ENCODE measurements at places on chromosomes 4 and X.

GRCh38 chrX:119071381-119071780 is 1.4 kb upstream of the CT47C1 start:
- DNase-seq: no peak

GRCh38 chr4:57195622-57196021 is 85.4 kb upstream of the IGFBP7 start:
- no peak for DNase-seq

DNA sequence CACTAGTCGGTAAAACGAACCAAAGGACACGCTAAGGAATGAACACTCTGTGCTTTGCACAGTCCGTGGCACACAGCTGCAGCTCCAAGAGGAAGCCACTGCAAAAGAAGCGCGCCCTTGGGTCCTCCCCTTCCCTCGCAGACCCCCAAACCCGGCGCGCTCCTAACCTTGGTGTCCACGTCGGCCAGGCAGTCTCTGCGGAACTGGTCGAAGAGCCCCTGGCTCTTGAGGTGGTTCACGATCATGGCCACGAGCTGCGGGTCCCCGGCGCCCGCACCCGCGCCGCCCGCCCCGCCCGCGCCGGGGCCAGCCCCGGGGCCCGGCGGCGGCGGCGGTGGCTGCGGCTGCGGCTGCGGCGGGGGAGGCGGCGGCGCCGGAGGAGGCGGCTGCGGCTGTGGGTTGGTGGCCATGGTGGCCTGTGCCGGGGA is 333 bp downstream of the BOD1L1 start:
- DNase-seq: no peak

DNA sequence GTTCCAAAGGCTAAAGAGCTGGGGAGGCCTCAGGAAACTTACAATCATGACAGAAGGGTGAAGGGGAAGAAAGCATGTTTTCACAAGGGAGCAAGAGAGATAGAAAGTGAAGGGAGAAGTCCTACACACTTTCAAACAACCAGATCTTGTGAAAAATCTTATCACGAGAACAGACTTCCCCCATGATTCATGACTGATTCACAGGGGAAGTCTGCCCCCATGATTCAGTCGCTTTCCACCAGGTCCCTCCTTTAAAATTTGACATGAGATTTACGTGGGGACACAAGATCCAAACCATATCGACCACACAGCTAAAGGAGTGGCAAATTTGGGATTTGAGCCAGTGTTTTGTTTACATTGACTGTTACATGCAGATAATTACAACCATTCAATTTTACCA is 971.1 kb upstream of the HS3ST1 start:
- no peak for DNase-seq

- no peak for DNase-seq
Observed at GRCh38 chr4:33088713-33089112, 2368.5 kb downstream of the PCDH7 start.

DNA sequence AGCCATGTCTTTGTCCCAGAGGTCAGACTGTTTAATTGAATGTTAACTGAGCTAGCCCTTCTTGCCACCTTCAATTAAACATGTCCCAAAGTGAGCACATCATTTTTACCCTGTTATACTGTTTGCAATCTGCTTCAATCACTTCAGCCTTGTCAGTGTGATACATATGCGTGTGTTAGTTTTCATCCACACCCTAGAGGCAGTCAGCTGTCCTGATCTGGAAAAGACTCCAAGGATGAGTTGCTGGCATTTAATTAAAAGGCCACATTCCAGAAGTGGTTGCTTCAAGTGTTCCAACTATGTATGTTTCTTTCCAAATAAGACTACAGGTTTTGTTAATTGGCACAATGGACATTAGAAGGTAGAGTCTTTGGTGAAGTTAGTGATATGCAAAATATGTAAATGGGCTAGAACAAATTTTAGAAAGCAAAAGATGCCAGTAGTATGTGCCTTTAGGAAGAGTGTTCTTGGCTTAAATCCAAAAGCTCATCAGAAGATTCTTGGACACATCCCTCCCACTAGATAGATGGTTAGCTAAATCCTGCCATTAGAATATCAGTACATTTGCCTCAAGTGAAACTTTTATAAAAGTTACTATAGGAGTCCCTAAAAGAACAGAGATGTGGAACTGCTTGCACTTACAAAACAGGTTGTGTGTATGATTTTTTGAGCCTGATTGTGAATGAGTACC is 79.5 kb upstream of the SLIT2 start:
- no peak for DNase-seq

- DNase-seq: no peak
Observed at GRCh38 chr4:53067125-53067802, 205.1 kb downstream of the RASL11B start.

- no peak for DNase-seq
Observed at GRCh38 chr4:107183155-107183774, 147.2 kb upstream of the DKK2 start.

GRCh38 chr4:79177388-79177787 is 148.5 kb downstream of the NAA11 start:
- no peak for DNase-seq

GRCh38 chrX:111402344-111402743 is 9.6 kb downstream of the DCX start:
- DNase-seq: no peak

- DNase-seq: no peak
Observed at GRCh38 chr4:33628296-33628695, 2616.0 kb downstream of the ARAP2 start.

DNA sequence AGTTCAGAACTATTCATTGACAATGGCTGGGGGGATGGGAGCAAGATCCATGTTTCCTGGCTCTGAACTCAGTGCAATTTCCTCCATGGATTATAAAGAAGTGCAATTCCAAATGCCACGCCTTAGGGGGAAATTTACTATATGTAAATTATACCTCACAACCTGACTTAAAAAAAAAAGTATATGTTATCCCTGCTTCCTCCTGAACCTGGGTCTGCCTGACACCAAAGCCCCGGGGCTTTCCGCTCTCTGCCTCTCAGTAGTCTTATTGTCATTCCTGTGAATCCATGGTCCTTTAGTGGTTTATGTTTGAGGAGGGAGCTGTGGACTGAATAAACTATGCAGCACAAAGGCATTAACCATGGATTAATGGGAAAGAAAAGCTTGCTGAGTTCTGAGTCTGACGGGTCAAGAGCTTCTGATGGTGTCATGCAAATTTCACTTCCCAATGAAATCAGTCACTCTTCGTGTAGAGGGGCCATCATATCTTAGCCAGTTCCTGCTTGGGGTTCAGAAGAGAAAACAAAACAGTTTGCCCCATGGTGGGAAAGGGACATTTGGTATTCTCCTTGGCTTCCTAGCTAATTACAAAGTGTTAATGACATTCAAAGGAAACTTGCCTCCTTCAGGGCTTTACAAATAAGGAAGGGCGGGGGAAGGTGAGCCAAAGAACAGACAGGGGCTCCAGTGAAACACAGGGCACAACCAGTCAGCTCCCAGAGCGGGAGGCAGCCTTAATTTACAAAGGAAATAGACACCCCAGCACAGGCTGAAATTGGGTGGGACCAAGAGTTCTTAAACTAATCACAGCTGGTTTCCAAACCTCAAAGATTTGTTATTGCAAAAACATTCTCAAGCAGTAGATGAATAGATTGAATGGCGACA is 14.3 kb downstream of the FAM9C start:
- DNase-seq: no peak

GRCh38 chr4:8759987-8760386 is 111.7 kb downstream of the HMX1 start:
- DNase-seq: no peak

- DNase-seq: no peak
Observed at GRCh38 chr4:156948738-156949137, 22.9 kb downstream of the PDGFC start.

GRCh38 chrX:39492497-39493162 is 605.1 kb downstream of the BCOR start:
- no peak for DNase-seq

DNA sequence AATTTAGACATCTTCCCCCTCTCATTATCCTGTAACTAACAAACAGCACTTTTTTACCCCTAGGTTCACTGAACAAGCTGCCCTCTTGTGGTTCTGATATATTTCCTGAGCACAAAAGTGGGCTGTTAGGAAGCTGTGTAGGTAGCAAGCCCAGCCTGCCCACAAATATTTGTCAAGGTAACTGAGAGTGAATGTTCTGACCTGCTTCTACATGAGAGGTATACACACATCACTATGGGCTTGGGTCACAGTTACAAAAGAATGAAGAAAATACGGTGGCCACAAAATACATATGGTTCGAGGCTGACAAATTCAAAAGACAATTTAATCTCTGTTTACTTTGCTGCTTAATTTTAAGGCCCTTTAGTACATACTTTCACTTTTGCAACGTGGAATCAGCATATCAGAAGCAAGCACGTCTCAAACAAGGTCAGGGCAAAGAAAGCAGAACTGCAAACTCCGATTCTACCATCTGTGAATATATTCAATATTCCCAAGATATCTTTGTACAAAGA is 78.7 kb downstream of the RBM47 start:
- no peak for DNase-seq

DNA sequence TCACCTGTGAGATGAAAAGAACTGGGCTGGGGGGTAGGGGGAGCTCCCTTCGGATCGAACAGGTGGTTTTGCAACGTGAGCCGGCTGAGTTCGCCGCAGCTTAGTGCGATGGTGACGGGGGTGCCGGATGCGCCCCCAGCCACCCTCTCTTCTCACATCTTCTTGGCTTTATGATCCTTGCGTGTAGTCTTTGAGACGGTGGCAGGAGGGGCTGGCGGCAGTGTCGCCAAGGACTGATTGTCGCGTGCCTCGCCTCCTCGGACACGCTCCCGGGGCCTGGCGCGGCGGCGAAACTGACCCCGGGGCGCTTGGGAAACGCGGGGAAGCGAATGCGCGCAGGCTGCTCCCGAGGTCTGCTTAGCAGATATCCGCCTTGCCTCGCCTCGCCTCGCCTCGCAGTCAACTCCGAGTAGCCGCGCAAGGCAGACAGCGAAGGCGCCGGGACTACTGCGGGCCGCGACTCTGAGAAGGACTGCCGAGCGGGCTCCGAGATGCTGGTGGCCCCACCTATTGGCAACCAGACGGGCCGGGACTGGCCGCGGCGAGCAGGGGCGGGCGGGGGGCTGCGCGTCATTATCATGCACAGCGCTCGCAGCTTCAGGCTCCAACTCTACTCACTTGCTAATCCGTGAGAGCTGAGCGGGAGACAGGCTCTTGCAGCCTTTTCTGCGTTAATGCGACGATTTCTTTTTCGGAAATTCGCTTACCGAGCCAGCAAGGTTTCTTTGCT is 1.5 kb downstream of the GRID2 start:
- DNase-seq: no peak

GRCh38 chrX:107667426-107667825 is 39.1 kb downstream of the PRPS1 start:
- no peak for DNase-seq

GRCh38 chr4:170721812-170722373 is 632.1 kb upstream of the AADAT start:
- no peak for DNase-seq

GRCh38 chr4:179544496-179544895 is 2102.3 kb upstream of the AGA start:
- no peak for DNase-seq

GRCh38 chrX:42686296-42686695 is 91.7 kb downstream of the PPP1R2C start:
- DNase-seq: no peak

- no peak for DNase-seq
Observed at GRCh38 chrX:10828036-10828435, 207.7 kb upstream of the MID1 start.

DNA sequence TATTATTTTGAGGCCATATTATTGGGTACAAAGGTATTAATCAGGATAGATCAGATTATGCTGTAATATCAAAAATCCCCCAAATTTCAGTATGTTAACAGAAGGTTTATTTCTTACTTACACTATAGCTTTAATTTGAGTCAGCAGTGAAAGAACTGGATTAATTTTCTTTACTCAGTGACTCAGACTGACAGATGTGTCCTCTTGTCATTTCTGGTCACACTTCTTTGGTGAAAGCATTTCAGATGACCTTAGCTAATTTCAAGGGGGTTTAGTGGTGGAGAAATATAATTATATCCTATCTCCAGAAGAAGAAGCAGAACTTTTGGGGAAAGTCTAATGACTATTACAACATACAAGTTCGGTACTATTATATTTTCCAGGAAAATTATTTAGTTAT is 12.4 kb downstream of the DDIT4L start:
- no peak for DNase-seq

- no peak for DNase-seq
Observed at GRCh38 chrX:5113128-5113527, 1115.5 kb downstream of the NLGN4X start.

- no peak for DNase-seq
Observed at GRCh38 chr4:2762048-2762447, 5.9 kb upstream of the TNIP2 start.

GRCh38 chr4:1851160-1851559 is 4.8 kb downstream of the LETM1 start:
- no peak for DNase-seq

- DNase-seq: no peak
Observed at GRCh38 chr4:169127314-169127713, 117.3 kb upstream of the CBR4 start.

DNA sequence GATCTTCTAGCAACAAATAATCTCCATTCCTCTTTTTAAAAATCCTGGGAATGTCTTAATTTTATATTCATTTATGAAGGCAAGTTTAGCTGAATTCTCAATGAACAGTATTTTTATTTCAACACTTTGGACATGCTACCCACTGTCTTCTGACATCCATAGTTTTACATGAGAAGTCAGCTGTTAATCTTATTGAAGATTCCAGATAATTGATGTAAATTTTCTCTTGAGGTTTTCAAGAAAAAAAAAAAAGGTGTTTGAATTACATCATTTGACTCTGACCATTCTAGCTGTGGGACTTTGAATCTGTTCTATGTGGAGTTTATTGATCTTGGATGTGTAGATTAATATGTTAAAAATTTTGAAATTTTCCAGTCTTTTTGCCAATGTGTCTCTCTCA is 28.0 kb downstream of the PDHA2 start:
- no peak for DNase-seq

- no peak for DNase-seq
Observed at GRCh38 chr4:189083769-189084168, 856.9 kb upstream of the FRG1 start.

GRCh38 chr4:134883831-134884449 is 682.4 kb upstream of the PABPC4L start:
- DNase-seq: no peak

DNA sequence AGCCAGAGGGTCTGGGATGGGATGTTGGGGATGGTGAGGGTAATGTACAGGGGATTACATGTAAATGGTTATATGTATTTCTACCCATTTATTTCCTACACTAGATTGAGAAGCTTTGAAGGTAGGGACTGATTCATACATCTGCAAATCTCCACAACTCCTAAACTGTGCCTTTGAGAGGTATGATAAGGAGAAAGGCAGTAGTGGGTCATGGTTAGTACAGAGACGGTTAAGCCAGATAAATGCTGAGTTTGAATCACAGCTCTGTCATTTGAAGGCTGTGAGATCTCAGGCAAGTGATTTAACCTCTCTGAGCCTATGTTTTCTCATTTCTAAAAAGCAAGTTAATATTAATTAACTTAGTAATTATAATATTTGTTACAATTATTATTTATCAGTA is 29.3 kb upstream of the IL21 start:
- DNase-seq: no peak

GRCh38 chrX:12709047-12709446 is 82.2 kb upstream of the PRPS2 start:
- no peak for DNase-seq
